ENCODE measurements at places on chromosomes 11 and 22.

- no peak for DNase-seq
These were observed 7.3 kb upstream of the AHNAK start for GRCh38 chr11:62553839-62554361.

- DNase-seq = no peak
These were observed 52.8 kb downstream of the OSBP2 start for GRCh38 chr22:30747493-30747892.

DNA sequence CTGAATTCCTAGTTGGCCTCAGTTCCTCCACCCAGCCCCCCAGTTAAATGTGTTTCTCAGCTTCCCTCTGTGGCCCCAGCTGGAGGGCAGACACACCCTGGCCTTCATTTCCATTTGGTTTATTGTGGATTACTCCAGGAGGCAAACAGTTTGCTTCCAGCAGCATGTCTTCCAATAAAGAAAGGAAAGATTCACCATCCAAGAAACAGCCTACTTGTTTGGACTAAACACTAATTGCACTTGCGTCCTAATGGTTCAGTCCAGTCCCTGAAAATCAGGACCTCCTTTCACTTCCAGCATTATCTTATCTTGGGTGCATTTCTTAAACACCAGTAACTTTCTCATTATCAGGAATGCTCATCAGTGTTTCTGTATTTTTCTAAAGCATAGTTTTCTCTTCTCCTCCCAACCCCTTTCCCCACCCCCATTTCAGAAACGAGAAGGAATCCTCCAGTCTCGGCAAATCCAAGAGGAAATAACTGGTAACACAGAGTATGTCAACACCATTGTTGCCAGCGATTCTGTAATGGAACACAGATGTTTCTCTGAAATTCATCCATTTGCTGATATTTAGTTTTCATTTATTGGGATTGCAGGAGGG, 130.9 kb downstream of the PARVA start:
- no peak for DNase-seq

DNA sequence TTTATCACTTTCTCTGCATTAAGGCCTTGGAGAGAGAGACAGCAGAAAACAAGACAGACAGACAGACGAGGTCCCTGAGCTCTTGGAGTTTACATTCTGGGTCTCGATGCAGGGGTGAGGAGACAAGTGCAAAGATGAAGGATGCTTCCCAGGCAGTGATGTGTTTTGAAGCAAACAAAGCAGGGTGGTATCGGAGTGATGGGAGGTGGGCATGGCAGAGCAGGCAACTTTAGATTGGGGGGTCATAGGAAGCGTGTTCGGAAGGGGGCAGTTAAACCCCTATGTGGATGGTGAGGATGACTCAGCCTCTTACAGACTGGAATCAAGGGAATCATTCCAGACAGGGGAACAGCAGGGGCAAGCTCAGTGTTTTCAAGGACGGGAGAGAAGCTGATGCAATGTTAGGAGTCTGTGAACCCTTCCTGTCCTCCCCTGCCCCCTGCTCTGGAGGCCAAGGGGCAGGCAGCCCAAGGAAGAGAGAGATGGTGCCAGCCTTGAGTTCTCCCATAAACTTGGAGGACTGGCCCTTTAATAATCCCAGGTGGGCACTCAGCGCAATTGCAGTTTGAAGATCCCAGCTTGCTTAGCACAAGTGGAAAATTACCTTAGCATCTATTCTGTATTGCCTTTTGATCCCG, 180.2 kb downstream of the CHST1 start:
- DNase-seq = no peak

GRCh38 chr22:26889802-26890201, 232.4 kb downstream of the MIAT start:
- no peak for DNase-seq

GRCh38 chr22:36430863-36431262, 43.1 kb upstream of the MYH9 start:
- no peak for DNase-seq

DNA sequence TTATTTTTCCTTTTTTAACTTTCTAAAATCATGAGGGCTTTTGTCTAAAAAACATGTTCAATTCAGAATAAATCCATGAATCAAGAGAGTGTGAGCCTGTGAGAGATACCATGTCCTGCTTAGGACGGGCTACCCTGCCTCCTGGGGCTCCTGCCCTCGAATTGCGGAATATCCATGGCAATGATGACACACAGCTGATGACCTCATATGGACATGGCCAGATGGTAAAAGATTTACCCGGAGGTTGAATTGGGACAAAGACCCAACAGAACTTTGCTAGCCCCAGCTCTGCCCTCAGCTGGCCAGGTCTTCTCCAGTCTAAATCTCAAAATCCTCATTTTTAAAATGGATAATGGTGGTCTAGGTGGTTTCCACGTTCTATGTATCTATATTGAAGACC, 538.1 kb upstream of the API5 start:
- no peak for DNase-seq

GRCh38 chr22:48795664-48796063, 1032.0 kb downstream of the BRD1 start:
- no peak for DNase-seq

- no peak for DNase-seq
These were observed 8.5 kb downstream of the MYRF start for GRCh38 chr11:61760946-61761345.

DNA sequence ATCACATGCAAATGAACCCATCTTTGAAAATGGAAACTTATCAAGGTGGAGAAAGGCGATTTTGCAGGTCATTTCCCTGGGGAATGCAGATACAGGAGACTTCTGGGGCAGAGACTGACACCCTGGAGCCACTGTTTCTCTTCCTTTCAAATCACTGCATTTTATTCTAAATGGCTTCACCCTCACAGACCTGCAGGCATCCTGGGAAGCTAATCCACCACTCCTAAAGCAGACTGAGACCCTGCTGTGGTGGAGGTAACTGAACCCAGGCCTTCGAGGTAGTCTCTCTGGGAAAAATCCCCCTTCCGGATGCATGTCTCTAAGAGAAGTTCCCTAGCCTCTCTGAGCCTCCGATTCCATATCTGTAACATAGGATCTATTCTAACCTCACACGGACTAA, 20.9 kb upstream of the CSNK2A3 start:
- no peak for DNase-seq

DNA sequence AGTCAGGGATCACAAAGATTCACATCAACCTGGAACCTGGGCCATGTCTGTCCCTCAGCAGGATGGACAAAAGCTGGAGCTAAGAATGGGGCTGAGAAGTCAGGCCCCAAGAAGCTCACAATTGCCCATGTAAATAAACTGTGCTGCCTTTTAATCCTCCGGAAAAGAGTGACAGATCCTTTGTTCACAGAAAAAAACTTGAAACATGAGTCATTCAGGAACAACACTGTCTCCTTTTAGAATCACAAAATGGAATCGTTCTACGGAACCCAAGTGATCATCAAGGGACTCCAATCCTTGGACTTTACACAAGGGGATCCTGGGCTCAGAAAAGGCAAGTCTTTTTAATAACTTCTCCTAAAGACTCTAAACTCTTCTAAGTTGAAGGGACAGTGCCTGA, 36.1 kb downstream of the RELT start:
- DNase-seq = no peak

DNA sequence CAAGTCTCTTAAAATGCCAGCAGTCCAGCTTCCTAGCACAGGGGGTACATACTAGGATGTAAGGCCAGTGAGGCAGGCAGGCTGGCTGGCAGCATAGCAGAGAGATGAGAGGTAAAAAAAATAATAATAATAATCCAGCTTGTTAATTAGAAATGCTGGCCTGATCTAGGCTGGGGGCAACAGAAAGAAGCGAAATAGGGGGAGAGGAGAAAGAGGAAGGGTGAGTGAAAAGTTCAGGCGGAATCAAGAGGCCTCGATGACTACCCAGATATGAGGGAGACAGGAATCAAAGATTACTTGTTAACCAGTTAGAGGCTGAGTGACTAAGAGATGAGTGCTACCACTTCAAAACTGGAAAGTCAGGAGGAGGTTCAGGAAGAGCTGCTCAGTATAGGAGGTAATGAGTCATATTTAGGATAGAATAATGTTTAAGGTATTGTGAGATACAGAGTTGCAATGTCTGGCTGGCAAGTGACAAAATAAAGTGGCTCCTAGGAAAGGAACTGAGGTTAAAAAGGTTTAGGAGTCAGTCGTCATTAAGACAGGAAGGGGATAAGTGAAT, 2.8 kb downstream of the ALKBH8 start:
- no peak for DNase-seq

- no peak for DNase-seq
These were observed 172.9 kb upstream of the DDI1 start for GRCh38 chr11:103863497-103863896.

GRCh38 chr11:43315966-43316365, 4.2 kb downstream of the API5 start:
- DNase-seq = no peak

GRCh38 chr11:122645847-122646246, 9.7 kb upstream of the UBASH3B start:
- DNase-seq = no peak

DNA sequence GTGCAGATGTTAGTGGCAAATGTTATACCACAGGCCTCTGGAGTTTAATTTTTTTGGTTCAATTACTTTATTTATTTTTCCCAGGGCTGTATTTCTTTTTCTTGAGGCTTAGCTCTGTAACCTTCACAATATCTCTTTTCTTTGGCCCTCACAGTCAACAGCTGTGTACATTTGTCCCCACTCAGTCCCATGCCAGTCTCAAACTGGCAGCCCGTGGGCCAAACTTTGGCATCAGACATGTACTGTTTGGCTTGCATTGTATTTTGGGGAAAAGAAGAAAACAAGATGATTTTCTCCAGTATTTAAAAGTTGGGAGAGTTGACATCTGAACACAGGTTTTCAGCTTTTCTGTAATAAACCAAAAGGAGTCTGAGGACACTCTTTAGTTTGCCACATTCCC, 87.1 kb downstream of the PRR5L start:
- DNase-seq = no peak

DNA sequence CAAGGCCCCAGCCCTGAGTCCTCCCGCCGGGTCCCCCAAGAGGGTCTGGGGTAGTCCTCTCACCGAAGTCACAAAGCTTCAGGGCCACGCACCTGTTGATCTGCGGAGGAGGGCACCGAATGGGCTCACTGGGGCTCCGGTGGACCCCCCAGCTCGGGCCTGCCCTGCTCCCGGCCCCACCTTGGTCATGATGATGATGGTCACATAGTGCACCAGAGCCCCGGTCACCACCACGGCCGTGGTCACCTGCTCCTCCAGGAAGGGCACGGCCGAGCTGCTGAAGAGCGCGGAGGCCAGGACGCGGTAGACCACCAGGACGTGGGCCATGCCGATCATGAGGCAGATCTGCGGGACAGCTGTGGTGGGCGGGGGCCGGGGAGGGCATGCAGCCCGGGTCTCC, 13.5 kb upstream of the SIGIRR start:
- no peak for DNase-seq

DNA sequence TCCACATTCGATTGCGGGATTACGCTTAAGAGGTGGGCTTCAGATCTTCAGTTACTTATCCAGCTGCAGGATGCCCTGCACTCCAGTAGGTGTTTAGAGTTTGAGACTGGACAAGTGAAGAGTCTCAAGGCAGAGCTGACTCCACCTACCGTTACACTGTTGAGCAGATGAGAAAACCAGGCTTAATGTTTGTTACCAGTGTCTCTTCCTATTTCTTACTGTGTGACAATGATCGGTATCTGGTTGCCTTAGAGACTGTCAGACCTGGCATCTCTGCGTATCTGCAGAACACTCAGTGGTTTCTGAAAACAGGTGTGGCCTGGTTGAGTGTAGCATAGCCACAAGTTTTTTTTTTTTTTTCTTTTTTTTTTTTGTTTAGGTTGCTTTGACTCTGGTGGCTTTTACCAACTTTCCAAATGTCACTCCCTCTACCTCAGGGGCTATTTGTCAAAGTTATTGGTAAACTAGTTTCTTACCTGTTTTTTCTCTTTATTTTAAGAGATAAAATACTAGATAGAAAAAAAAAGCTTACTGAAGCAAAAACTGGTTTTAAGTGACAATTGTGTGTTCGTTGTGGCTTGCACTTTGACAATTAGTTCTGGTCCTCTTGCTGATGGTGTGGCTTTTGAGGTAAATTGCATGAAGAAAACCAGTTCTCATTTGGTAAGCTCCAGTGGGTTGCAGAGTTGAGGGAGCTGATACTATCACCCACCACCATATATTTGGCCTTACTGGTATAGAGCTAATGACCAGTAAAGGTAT, 284.8 kb downstream of the ETS1 start:
- no peak for DNase-seq

Data from GM19239 (cell line).